Endothelial cell (in vitro differentiated cells): ENCODE measurements at places on chromosomes 6 and 20. TPM values are rescaled to one million over a fixed set of nuclear protein-coding genes. Genes with fewer than 3 reads are reported as not detected.

DNA sequence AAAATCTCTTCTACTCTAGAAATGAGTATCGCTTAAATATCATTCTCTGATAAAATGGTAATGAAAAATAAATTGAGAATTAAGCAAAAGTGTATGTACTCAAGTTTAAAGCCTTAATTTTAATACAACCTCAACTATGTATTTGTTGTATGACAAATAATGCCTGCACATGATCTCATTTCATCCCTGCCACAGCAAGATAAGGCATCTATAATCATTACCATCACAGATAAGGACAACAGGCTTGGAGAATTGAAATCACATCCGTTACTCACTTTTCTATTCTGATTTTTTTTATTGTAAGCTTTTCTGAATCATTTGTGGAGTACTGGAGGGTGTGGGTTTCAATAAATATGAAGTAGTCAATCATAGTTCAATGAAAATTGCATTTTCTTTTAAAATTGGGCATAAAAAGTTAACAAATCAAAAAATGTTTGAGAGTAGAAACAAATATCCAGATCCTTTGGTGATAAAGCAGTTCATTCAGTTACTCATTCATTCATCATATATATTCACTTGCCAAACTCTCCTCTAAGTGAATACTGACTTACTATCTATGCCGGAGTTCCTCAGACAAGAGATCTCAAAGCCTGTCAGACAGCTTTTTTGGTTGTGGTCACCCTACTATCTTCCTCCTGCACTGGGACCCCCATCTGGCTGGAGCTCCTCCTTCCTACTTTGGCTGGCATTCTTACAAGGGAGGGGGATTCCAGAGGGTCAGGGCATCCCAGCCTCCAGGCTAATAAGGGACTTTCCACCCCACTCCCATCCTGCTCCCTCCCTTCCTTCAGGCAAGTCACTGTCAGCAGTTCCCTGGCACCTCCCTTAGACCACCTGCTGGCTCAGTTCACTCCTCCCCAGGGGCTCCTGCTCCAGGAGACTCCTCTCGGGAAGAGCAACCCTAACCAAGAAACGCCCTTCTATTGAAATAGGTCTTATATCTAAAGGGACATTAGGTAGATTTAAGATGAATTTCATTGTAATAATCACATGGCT lies 118.6 kb downstream of the OGFRL1 start:
- DNase-seq = no peak

GRCh38 chr6:22637782-22638181 lies 68.4 kb downstream of the HDGFL1 start:
- no peak for DNase-seq

DNA sequence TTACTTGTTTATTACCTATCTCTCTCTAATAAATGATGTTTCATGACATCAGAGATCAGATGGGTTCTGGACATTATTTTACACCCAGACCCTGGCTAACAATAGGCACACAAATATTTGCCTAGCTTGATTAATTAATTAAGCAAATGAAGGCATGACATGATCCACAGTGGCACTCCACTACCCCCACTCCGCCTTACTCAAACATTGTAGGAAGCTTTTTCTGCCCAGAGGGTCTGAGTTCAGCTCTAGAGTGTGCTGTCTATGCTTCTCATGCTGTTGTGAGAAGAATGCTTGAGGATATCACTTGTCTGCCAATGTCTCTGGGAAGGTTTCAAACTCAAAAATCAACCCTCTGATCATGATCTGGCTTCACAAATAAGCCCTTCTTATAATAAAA lies 45.0 kb downstream of the TRAM2 start:
- no peak for DNase-seq

DNA sequence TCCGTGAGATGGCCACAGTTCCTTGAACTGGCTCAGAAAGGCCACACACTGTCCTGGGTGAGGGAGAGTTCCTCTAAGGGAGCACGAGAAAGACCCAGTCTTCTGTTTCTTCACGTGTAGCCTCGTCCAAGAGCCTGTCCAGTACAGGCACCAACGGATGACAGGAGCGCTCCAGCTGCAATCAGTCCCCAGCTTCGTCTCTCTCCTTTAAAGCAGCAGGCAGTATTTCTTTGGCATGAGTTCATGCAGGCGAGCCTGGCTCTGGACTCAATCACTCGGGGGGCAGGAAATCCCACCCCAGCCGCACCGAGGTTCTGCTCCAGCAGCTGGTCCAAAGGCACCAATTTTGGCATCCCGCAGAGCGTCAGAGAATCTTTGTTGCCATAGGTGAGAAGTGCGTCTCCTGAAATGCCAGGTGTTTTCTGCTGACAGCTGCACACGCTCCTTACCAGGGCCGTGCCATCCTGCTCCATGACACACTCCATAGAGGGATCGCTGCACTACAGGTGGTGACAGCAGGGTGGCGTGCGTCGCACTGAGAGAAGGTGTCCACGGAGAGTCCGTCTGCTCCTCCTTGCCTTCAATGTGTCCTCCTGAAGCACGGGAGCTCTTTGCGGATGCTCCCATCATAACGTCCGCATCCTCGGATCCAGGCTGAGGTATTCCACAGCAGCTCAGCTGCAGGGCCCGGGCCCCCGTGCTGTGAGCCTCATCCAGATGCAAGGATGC lies 59.6 kb upstream of the AFDN start:
- no peak for DNase-seq

GRCh38 chr6:165986914-165987482 lies 180.7 kb downstream of the TBXT start:
- DNase-seq = no peak

DNA sequence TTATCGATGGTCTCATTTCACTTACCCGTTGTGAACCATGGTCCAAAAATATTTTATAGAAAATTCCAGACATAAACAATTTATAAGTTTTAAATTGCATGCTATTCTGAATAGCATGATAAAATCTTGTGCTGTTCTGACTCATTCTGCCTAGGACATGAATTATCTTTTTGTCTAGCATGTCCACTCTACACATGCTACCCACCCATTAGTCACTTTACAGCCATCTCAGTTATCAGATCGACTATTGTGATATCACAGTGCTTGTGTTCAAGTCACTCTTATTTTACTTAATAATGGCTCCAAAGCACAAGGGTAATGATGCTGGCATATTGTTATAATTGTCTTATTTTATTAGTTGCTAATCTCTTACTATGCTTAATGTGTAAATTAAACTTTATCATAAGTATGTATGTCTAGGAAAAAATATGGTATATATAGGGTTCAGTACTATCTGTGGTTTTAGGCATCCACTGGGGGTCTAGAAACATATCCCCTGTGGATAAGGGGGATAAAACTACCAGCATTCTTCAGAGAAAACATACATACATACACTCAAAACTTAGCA lies 252.0 kb upstream of the HTR1E start:
- DNase-seq = no peak

CRISP2 gene
- total RNA-seq = not detected

DNA sequence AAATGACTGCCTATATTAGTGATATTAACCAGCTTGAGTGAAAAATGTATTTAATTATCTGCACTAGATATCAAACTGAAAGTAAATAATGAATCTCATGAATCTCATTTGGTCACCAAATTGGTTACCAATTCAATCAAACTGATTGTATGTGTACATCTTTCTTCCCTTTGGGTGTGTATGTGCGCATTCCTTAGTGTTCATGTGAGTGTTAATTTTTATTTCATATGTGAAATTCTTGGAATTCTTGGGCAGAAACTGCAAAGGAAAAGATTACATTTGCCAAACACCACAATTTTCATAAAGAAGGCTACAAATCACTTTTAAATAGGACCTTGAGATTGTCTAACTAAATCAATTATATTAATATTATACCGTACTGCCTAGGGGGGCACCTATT lies 648.4 kb upstream of the MARCKS start:
- DNase-seq = no peak

DNA sequence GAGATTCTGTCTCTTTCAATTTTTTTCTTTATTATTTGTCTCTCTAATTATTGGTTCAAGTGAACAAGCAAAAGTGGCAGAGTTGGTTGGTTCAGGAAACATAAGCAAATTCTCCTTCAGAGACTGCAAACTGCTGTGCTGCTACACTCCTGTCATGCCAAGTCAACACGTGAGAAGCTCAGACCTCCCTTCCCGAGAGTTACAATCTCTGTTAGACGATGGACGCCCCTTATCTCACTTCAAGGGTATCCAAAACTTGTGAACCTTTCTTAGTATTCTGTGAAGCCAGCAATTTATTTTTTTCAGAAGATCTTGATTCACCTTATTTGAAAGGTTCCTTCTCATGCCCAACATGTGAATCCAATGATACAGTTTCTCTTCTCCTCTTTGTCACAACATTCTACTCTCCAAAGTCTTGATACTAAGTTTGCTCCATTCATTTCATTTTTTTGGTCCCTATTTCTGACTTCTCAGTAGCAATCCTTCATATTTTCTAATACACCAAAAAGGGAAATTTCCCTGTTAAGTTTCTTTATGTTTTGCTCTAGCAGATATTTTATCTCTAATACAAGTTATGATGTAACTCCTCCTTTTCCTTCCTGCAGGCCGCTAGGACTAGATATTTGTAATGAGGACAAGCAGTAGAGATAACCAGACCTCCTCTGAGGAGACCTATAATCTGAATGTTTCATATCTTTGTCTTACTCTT lies 448.8 kb upstream of the CITED2 start:
- no peak for DNase-seq

- no peak for DNase-seq
These were observed 143.8 kb downstream of the MBOAT1 start for GRCh38 chr6:20068421-20068988.

GRCh38 chr6:18513253-18513798 lies 126.2 kb downstream of the RNF144B start:
- DNase-seq = no peak

DNA sequence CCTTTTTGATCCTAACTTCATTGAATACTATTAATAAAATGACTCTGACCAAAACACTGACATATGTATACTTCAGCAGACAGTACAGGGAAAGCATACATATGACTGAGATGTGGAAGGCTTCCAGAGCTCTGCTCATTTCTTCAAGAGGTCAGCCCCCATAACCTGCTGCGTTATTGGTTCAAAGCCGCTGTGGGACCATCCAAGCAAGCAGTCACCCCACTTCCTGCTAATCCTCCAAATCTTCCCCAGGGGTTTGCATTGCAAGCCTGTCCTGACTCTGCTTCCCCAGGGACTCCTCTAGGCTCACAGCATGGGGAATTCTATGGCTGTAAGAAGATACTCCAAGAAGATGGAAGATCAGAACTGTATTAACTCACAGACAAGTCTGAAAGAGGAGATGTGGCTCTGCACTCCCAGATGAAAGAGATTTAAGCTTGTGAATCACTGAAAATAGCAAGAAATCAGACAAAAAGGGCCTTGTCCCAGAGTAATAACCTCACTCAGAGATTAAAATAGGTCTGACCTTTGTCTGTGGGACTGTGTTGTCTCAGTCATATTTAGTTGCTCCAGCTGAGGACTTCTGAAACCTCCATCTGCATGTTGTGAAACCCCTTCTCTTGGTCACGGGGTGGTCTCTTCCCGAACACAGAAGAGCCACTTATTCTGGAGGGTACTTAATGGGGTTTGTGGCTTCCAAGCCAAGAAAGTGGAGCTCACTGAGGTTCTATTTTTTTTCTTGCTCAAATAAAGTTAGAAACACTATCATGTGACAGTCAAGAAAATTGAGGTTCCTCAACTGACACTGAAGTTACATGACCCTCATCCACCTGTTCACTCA lies 101.5 kb upstream of the MARCKS start:
- DNase-seq = no peak

PLEKHG1 gene
- 135 TPM for total RNA-seq

NMBR gene
- not detected for total RNA-seq

GRCh38 chr20:19275630-19276071 lies 63.2 kb downstream of the SLC24A3 start:
- DNase-seq = no peak

DNA sequence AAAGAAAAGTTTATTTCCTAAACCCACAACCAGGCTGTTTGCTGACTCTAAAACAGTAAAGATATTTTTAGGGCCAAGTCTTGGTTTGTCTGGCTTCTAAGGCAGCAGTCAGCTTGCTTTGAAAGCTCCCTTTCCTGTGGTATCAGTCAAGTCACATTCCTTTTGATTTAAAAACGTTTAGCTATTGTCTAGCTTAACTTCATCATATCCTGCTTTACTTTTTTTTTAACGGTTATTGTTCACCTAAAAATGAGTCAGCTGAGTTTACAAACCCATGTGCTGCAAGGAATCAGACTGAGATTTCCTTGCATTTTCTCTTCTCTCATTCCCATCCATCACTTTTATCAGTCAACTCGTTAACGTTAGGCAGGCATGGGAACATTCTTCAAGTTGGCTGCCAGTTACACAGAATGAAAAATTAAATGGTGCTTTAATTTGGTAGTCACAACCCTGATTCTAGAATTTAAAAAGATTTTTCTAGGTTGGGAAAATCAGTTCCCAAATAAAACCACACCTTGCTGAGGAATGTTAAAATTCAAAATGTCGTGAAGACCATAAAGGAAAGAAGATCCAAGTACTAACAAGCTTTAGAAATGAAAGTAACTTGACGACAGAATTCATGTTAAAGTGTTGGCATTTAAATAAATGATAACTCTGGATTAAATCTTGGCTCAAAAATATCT lies 45.9 kb downstream of the ELOVL5 start:
- no peak for DNase-seq

NEURL2 gene
- total RNA-seq = 3.6 TPM

MUCL3 gene
- total RNA-seq = not detected

DNA sequence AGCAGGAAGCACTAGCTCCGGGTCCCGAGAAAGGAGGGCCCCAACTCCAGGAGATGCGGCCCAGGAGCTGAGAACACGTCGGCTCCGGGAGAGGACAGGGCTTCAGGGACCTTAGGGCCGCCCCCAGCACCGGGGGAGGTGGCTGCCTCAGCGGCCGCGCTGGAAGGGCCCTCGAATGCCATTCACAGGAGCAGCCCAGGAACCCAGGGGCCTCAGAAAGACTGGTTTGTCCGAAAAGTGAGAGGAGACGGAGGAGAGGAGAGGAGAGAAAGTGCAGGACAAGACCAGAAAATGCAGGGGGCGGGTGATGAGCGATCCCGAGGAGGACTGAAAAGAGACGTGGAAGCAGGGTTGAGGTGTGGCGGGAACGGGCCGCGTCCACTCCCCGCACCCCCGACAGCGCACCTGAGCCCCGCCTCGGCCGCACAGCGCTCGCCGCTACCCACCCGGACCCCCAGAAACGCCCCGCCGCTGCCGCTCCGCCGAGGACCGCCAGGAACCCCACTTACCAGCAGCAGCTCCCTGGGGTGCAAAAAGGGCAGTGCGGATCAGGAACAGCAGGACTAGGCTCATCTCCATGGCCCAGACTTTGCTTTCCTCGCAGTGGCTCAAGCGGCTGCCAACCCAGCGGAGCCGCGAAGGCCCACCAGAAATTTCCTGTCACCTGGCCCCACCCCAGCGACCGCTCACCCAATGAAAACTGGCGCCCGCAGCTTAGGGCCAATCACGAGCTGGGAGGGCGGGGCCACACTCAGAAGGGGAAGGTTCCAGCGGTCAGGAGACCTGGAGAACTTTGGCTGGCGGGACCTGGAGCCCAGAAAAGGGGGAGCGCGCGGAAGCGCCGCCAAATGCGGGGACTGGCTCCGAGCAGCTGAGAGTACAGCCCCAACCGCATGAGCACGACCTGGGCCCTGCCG lies 25.4 kb downstream of the HLA-F start:
- DNase-seq = peak; percentile 83

DNA sequence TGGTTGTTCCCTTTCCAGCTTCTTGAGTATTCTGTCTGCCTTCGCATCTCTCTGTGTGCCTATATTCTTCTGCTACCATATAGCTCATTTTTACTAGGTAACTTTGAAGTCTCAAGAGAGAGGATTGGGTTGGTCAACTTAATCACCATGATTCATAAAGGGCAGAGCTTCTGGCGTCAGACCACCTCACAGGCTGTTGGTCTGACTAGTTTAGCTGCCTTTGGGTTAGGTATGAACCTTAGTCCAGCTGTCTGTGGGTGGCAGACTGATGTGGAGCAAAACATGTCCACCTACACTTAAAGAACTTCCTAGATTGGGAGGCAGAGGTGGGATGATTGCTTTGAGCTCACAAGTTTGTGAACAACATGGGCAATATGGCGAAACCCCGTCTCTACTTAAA lies 192.2 kb upstream of the SGK1 start:
- DNase-seq = no peak
